Mononuclear cell (primary cell): ENCODE measurements at places on chromosomes 4 and X. TPM values are rescaled to one million over a fixed set of nuclear protein-coding genes. Genes with fewer than 3 reads are reported as not detected.

IL2RG gene
- 117 TPM for total RNA-seq

RAB41 gene
- not detected for total RNA-seq

TKTL2 gene
- total RNA-seq: 0.42 TPM

CACNA1F gene
- 0.31 TPM for total RNA-seq

KIAA0232 gene
- 28.4 TPM for total RNA-seq

PDLIM3 gene
- 0.10 TPM for total RNA-seq

ZRSR2 gene
- 12.6 TPM for total RNA-seq

F8 gene
- 3.6 TPM for total RNA-seq

MAGEB17 gene
- total RNA-seq: not detected

ARSH gene
- total RNA-seq: not detected

ENPP6 gene
- not detected for total RNA-seq

SMPX gene
- total RNA-seq: not detected

TCEAL6 gene
- total RNA-seq: not detected

NEUROG2 gene
- not detected for total RNA-seq

EREG gene
- total RNA-seq: 240 TPM

SPOCK3 gene
- 0.10 TPM for total RNA-seq

SNCA gene
- total RNA-seq: 15.1 TPM

KCND1 gene
- total RNA-seq: 1.2 TPM

PGAM4 gene
- not detected for total RNA-seq

PAGE1 gene
- not detected for total RNA-seq

ERAS gene
- total RNA-seq: not detected

TREX2 gene
- total RNA-seq: 1.2 TPM

NKX3-2 gene
- total RNA-seq: not detected

CPE gene
- total RNA-seq: 0.10 TPM

MAGIX gene
- 0.42 TPM for total RNA-seq

CBR4 gene
- 3.1 TPM for total RNA-seq

PROM1 gene
- total RNA-seq: 0.31 TPM

PPP4R3C gene
- total RNA-seq: 0.10 TPM

RPA4 gene
- 0.42 TPM for total RNA-seq

CTAG1A gene
- total RNA-seq: not detected

JAKMIP1 gene
- 1.4 TPM for total RNA-seq

FRMPD3 gene
- total RNA-seq: 0.31 TPM

AFM gene
- total RNA-seq: not detected

ZXDA gene
- total RNA-seq: 27.4 TPM

TIMP1 gene
- 70.5 TPM for total RNA-seq

ITIH6 gene
- total RNA-seq: not detected

NLRP2B gene
- total RNA-seq: 0.10 TPM

ADGRL3 gene
- total RNA-seq: under 0.01 TPM

STATH gene
- not detected for total RNA-seq

ENPEP gene
- 0.73 TPM for total RNA-seq

GAGE12F gene
- not detected for total RNA-seq

JCHAIN gene
- 45.8 TPM for total RNA-seq

MSANTD1 gene
- 0.63 TPM for total RNA-seq

TCEANC gene
- 18.5 TPM for total RNA-seq

HS6ST2 gene
- not detected for total RNA-seq

CENPI gene
- 2.1 TPM for total RNA-seq

SERTM2 gene
- total RNA-seq: under 0.01 TPM

AADAT gene
- total RNA-seq: not detected

MSX1 gene
- not detected for total RNA-seq

FGFR3 gene
- total RNA-seq: under 0.01 TPM

UGT2B7 gene
- not detected for total RNA-seq

PF4V1 gene
- 17.6 TPM for total RNA-seq

LRP2BP gene
- 4.5 TPM for total RNA-seq

NOP14 gene
- total RNA-seq: 17.4 TPM

SYTL5 gene
- total RNA-seq: not detected

MAGEA2 gene
- not detected for total RNA-seq
